ENCODE measurements at places on chromosomes 5 and 9.

- no peak for DNase-seq
These were observed 303.9 kb downstream of the TENT4A start for GRCh38 chr5:7016999-7017747.

DNA sequence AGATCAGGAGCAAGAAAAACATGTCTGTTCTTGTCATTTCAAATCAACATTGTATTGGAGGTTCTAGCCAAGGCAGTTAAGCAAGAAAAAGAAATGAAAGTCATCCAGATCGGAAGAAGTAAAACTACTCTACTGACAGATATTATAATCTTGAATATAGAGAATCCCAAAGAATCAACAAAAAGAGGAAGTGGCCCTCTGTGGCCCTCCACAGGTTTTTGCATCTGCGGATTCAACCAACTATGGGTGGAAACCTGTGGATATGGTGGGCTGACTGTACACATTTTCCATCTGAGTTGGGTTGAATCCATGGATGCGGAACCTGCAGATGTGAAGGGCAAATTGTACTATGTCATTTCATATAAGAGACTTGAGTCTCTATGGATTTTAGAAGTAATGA, 35.1 kb downstream of the GAS1 start:
- DNase-seq = no peak

GRCh38 chr5:142405814-142406395, 81.1 kb upstream of the SPRY4 start:
- no peak for DNase-seq

GRCh38 chr9:137273611-137274320, 3.8 kb upstream of the TOR4A start:
- peak; percentile 74 for DNase-seq

GRCh38 chr5:135724617-135725016, 109.8 kb upstream of the SLC25A48 start:
- no peak for DNase-seq
